Keratinocyte (primary cell): ENCODE measurements at places on chromosomes 13 and 19.

DNA sequence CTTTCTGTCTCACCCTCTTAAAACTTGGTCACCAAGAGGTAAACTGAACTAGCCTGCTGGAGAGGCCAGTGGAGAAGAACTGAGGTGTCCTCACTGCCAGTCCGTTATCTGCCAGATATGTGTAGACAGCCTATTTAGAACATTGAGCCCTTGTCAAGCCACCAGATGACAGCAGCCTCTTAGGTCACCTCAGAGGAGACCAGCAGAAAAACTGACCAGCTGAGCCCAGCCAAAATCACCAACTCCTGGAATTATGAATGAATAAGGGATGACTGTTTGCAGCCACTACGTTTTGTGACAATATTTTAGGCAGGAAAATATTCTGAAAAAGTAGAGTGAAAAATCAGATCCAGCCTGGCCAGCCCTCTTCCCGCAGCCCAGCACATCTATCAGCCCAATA lies 513.9 kb downstream of the DCT start:
- DNase-seq = no peak

GRCh38 chr19:18348171-18348570 lies 7.8 kb downstream of the PGPEP1 start:
- DNase-seq = no peak

DNA sequence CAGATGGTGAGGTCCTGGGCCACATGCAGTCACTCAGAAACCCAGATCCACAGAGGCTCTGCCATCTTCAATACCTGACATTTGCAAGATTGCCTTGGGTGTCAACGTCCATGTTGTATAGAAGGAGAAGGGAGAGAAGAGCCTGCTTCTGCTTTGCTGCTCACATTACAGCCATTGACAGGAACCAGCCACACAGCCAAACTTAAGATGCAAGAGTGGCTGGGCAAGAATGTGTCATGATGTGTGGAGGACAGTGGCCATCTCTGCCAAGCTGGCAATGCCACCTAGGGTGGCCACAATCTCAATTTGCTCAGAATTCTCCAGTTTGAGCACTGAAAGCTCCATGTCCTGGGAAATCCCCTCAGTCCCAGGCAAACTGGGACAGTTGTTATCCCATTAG lies 25.9 kb upstream of the SERPINE3 start:
- DNase-seq = no peak

DNA sequence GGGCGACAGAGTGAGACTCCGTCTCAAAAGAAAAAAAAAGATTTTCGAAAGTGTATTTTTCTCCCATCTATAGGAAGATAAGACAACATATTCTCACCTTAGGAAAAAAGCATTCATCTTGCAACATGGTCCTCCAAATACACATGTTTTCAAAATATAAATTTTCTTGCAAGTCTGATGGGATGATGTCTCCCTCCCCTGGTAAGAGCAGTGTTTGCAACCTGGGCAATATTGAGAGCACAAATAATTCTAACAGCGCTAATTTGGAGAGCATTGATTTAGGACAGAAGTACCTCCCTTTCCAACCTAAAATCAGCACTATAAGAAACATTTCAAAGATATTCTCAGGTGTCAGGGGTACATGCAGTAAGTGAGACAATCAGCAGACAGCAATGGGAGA lies 61.0 kb upstream of the SHISA2 start:
- DNase-seq = no peak

- DNase-seq = no peak
Observed at GRCh38 chr13:108588516-108588915, 40.9 kb upstream of the MYO16 start.
